GM23338 (cell line): ENCODE measurements at places on chromosomes 16 and 17. TPM values are rescaled to one million over a fixed set of nuclear protein-coding genes. Genes with fewer than 3 reads are reported as not detected.

DNA sequence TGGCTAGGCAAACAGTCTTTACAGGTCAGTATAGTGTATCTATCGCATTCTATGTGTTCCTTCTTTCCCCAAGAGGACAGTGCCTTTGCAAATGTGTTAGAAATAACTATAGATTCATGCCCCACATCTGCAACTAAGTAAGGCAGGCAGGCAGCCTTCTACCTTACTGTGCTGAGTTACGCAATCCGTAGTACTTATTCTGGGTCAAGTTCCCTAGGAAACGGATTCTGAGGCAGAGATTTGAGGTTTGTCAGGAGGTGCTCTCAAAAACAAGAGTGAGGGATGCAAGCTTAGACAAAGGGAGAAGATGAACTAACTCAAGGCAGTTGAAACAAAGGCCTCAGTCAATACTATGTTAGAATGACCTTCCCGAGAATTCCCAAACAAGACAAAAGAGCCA is 12.7 kb upstream of the ANKFY1 start:
- peak; percentile 30 for DNase-seq

KRTAP2-2 gene
- total RNA-seq: not detected in 2 replicates

- no peak for DNase-seq
Observed at GRCh38 chr17:71502443-71502842, 618.4 kb upstream of the SOX9 start.

- DNase-seq: no peak
Observed at GRCh38 chr17:66533986-66534385, 231.6 kb downstream of the PRKCA start.

GRCh38 chr16:52128361-52128760 is 418.6 kb downstream of the TOX3 start:
- DNase-seq: no peak

GRCh38 chr17:77285594-77286390 is 145.0 kb downstream of the SEC14L1 start:
- DNase-seq: no peak

TBC1D28 gene
- not detected in 2 replicates for total RNA-seq

ARL5C gene
- not detected in 2 replicates for total RNA-seq

GRCh38 chr16:58119509-58119845 is 9.7 kb downstream of the CFAP20 start:
- DNase-seq: no peak

PRSS21 gene
- 1.1 and 2.4 TPM in 2 replicates for total RNA-seq

CCDC92B gene
- 8.4 and 9.1 TPM in 2 replicates for total RNA-seq

DNA sequence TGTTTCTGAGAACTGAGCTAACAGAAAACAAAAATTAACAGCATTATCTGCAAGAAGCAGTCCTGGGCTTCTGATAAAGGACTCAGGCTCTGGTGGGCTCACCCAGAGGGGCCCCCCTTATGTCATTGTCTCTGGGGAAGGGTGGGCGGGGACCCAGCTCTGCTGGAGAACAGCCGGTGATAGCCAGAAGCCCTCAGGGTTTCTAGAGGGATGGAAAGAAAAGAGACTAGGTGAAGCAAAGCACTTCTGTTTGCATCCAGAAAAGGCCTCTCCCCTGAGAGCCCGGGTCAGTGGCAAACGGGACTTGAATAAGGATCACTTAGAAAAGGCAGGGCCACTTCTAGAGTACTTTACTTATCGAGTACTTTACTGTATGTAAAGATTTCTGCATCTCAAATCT is 7.0 kb upstream of the CDC42EP4 start:
- DNase-seq: no peak

DNA sequence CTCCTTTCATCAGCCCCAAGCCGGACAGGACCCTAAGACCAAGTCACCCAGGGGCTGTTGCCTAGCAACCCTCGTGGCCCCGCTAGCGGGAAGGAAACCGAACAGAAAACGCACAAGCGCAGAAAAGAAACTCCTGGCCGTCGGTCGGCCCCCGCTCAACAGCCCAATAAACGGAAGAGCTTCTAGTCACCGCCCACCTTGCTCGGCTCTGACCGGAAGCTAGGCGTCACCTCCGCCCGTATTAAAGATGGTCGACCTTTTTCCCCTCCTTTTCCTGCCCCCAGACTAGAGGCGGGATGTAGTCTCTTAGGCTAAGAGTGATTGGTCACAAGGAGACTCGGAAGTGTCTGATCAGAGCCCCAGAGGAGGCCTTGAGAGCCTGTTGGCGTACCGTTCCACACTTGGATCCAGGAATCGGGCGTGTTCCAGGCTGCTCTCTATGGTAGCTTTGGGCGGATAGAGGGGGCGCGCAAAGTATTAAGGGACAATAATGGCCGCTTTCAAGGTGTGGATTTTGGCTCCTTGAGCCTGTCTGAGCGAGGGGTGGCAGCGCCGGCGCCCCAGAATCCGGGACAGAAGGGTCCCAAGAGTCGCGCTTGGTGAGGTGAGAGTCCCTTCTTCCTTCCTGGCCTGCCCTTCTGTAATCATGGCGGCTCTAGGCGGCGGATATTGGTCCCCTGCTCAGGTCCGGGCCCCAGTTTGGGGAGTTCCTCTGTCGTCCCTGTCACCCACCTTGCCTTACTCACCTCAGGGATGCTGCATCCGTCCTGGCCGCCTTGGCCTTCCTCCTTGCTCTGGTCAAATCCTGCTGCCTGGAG is at the start of the genes DHX38 and TXNL4B:
Gene DHX38, plus strand, starts transcription at position 400 of the 818 bp plus-strand sequence. CDS start 2,311 bp downstream, outside the sequence.
Gene TXNL4B, minus strand, starts transcription at position 173 of the 818 bp plus-strand sequence. CDS start 2,871 bp downstream, outside the sequence.
- peak; percentile 99 for DNase-seq

DLX4 gene
- total RNA-seq: 0.10 and 0.58 TPM in 2 replicates

- DNase-seq: peak; percentile 76
Observed at GRCh38 chr17:80260069-80260535, 550 bp upstream of the RNF213 start.

GRCh38 chr17:50559674-50560184 is 786 bp upstream of the CACNA1G start:
- peak; percentile 98 for DNase-seq

- no peak for DNase-seq
Observed at GRCh38 chr17:42509409-42509808, 26.6 kb upstream of the NAGLU start.

DNA sequence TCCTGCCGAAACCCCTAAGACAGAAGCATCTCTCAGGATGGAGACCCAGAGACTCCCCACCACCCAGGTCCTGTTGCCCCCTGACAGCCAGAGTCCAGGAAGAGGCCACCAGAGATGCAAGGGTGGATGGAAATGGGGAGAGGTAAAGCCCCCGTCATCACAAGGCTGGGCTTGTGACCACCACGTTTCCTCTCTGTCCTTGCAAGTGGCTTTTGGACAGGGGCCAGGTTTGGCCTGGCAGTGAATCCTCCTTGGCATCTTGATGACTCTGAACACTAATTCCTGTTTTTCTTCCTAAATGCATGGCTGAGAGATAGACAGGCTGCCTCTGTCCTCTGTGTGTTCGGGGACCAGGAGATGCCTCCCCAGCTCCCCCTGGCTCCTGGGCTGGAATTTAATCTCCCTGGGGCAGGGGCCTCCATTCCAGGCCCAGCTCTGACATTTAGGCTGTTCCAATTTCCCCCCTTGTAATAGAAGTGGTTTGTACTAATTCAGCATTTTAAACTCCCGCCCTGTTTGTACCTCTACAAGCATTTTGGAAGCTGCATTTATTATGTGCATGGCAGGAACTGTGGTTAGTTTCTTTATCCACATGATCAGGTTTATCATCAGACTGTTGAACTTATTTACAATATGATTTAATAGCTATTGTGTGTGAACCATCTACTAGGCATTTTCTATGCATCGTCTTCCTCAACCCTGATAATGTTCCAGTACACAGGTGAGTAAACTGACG is 116.1 kb upstream of the IRX6 start:
- DNase-seq: peak; percentile 16

C1QTNF1 gene
- total RNA-seq: 1.9 and 5.2 TPM in 2 replicates

DNA sequence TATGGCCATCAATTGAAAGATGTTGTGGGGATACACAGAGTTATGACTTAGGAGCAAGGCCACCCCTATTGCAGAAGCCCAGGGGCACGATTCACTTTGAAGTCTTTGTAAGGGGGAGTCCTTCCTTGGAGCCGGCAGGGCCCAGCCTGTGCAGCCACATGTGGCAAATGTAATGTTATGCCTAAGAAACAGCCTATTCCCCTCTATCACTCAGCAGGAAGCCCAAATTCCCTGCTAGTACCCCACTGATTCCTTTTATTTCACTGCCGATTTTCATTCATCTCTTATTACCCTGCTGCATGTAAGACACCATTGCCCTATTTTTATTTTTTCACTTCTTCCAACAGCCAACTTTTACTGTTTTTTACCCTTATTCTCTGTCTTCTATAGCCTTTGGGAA is 233.2 kb downstream of the PMP22 start:
- peak; percentile 32 for DNase-seq

- no peak for DNase-seq
Observed at GRCh38 chr17:16910341-16910740, 61.6 kb downstream of the TNFRSF13B start.

CLEC19A gene
- not detected in 2 replicates for total RNA-seq

DNA sequence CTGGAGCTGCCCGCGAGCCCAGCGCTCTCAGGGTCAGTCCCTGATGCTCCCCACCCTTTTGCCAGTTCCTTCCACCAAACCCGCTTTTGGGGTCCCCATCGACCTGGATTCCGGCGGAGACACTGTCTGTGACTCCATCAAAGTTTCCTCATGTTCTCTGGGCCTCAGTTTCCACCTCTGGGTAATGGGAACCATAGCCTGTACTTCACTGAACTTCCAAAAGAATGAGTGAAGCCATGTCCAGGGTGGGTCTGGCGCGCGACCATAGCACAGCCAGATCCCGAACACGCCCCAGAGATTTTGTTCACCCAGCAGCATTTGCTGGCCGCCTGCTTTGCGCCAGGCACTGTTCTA is 327 bp downstream of the SDR42E2 start:
- DNase-seq: no peak

GRCh38 chr17:33664116-33664840 is 371.2 kb upstream of the ASIC2 start:
- DNase-seq: no peak

PLD6 gene
- total RNA-seq: not detected in 2 replicates

DNA sequence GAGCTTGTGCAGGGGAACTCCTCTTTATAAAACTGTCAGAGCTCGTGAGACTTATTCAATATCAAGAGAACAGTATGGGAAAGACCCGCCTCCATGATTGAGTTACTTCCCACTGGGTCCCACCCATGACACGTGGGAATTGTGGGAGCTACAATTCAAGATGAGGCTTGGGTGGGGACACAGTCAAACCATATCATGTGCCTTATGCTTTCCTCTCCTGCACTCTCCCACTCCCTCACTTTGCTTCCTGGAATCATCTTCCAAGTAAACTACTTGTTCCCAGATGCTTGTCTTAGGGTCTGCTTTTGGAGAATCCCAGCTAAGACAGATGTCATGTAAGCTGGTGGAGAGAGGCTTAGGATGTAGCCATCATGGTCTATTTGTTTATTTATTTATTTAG is 271.2 kb downstream of the HAPSTR1 start:
- DNase-seq: no peak

DNA sequence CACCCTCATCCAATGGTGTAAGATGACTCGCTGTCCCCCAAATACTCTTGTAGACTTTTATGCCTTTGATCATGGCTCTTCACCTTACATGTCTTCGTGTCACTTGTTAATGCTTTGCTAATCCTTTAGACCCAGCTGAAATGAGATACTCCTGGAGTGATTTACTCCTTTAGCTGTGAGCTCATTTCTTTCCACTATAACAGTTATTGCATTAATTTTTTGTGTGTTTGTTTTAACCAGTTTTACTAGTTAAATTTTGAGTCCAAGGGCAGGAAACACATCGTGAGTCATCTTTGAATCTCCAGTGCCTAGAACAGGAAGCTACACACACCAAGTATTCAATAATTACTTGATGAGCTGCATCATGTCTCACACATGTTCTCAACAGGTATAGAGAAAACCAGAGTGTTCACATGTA is 6.5 kb upstream of the CTCF start:
- no peak for DNase-seq
